ENCODE measurements at places on chromosomes 1 and 21.

DNA sequence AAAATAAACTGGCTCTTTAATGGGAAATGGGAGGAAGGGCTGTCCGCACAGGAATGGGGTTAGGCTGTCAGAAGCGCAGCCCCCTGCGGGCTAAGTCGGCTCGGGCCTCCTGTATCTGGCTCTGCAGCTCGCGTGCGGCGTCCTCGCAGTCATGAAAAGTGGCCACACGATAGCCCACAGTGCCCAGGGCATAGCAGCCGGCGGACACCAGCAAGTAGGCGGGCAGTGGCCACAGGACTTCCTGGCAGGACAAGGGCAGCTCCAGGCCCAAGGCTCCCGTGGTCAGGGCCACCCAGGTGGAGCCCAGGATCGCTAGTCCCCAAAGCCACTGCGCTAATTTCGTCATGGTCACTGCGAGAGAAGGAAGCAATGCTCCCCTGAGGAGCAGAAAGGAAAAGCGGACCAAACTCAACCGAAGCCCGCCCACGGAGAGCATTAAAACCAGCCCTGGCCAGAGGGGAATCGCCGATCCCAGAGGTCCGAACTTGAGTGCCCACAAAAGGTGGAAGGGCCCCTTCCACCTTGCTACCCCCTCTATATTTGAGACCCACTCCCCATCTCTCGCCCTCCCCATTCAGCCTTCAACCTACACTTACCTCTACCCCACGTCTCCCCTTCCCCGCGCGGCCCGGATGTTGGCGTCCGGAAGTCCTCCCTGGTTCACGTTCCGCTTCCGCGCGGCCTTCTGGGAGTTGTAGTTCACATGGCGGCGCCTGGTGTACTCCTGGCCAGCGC, at the start of gene DPM3:
TSS of gene DPM3 (minus strand) at position 637 of the 735 bp plus-strand sequence. CDS start at position 346, 291 bp downstream.
- DNase-seq: no peak

GRCh38 chr1:23537296-23537973, 6.4 kb upstream of the E2F2 start:
- no peak for DNase-seq

- DNase-seq: peak; percentile 55
Measured at GRCh38 chr1:87642581-87643221, 314.0 kb downstream of the LMO4 start.

GRCh38 chr1:183590244-183591191, at the start of gene NCF2:
Gene NCF2 (minus strand): TSS chr1:183590459. CDS start chr1:183590329, 130 bp downstream.
- peak; percentile 30 for DNase-seq

DNA sequence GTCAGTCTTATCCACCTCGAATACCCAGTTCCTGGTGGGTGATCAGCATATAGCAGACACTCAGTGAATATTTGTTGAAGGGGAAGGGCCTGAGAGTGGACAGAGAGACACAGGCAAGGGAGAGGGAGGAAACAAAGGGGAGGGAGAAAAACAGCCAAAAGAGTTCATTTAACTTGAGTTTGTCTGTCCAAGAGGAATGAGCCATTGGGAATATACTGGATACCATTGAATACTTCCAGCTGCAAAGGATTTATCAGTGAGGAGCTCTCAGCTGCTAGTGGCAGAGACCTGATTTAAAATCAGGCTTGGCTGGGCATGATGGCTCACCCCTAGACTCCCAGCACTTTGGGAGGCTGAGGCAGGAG, 11.5 kb upstream of the BGLAP start:
- no peak for DNase-seq

GRCh38 chr21:15183813-15184257, 119.0 kb upstream of the NRIP1 start:
- DNase-seq: no peak

DNA sequence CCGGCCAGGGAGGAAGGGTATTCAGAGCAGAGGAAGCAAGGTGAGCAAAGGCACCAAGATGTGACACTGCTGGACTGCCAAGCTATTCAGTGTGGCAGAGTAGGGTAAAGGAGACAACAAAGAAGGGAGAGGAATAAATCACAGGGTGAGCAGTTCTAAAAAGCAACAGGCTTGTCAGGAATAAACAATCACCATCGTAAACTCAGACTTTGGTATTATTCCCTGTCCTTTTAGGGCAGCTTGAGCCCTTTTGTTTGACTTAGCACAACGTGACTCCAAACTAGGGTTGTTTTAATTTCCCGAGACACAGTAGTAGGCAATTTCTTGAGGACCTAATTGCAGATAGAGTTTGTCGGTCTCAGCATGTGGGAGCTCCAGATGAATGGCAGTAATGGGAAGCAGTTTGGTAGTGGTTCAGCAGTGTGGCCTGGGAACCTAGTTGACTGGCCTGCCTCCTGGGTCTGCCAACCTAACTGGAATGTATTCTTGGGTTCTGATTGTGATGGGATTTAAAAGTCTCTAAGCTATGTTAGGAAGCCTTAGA, 4.3 kb downstream of the CR1L start:
- DNase-seq: no peak

Measured in renal cortical epithelial cell (primary cell).